ENCODE measurements at places on chromosomes 4 and X. TPM values are rescaled to one million over a fixed set of nuclear protein-coding genes. Genes with fewer than 3 reads are reported as not detected.
A peak's percentile ranks its signal among the peaks of the same experiment; 100 is the strongest.

Gene MSANTD1
- 0.25 TPM for total RNA-seq

Gene IL1RAPL1
- 10.7 TPM for total RNA-seq

DNA sequence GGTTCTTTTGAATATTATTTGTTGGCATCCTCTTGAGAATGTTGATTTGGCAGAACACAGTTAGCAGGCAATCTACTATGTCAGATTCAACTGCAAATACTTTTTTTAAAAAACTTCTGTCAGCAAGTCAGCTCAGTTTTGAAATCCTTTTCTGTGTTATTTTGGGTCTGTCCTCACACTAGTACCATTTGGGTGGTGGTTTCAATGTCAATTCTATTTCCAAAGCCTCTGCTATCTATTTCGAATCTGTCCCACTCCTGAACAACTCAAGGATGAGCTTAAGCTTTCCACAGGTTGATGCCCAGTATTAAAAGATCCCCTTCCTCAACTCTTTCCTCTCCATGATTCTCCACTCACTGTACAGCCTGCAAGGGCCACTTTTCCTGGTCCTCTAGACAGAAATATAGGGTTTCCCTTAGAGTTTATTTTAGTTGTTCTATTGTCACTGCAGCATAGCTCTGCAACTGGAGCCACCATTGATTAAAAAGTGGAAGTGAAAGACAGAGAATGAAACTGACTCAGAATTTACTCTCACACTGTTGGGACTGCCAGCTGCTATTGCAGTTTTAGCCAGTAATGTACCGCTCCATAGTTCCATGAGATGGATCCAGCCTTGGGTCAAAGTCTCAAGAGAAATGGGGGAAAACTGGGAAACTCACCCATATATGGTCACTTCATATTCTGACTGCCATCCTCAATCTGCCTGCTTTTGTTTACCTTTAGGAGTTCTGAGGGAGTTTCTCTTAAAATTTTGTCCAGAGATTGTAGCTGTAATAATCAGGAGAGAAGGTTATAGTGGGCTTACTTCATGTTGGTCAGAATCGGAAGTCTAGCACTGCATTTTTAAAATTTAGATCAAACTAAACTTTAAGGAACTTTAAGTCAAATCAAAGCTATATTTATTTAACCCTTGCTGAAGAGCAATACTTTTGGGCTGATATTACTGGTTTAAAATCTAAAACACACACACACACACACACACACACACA is 14.6 kb downstream of the HDX start:
- no peak for DNase-seq

Gene MAGEC1
- not detected for total RNA-seq

DNA sequence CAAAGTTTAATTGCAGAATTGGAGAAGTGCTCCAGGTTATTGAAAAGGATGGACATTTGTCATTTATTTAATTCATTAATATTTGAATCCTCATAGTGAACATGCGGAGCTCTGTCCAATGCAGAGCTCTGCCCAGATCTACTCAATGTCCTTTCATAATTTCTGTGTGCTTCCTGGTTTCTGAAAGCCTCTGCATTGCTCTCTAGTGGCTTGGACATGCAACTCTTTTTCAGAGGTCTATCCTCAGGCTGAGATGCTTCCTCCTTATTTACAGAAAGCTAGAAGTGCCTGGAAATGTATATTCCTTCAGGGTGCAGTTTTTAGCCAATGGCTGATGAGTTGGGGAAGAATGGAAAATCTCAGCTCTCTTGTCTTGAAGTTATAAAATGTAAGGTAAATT is 786.1 kb upstream of the AADAT start:
- peak; percentile 27 for DNase-seq

Gene MAGEA9B
- total RNA-seq = not detected

Gene NDST4
- 1.2 TPM for total RNA-seq

DNA sequence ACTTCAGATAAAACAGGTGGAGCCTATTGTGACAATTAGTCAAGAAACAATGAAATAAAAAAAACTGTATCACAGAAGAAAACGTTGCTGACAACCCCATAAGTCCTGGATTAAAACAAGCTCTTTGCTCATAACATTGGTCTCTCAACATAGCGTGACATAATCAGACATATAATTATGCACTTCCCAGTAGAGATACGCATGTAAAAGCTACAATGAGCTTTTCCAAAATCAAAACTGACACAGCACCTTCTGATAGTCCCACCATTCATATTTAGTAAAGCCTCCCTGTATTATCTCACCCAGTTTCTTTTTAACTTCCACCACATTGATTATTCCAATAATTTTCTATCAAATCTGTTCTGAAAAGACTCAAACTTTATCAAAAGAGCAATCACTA is 372.1 kb upstream of the SMIM31 start:
- DNase-seq = no peak

DNA sequence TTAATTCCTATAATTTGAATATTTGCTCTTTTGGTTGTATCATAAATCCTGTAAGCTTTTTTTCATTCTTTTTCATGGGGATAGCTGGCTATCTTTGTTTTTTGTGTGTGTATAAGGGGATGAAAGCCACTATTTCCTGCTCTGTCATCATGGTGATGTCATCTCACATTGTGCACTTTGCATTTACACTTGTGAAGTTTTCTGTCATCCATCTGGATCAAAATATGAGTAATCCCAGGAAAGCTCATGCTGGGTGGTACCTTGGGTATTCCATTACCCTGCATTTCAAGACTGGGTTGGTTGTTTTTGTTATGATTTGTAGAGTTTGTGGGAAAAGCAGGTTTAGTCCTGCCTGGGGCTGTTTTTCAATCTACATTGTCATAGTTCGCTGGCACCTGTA is 367.3 kb downstream of the CHIC1 start:
- DNase-seq = no peak

GRCh38 chr4:124199755-124200154 is 512.8 kb downstream of the ANKRD50 start:
- DNase-seq = no peak

Gene SLC25A43
- 2.3 TPM for total RNA-seq

- no peak for DNase-seq
These were observed 9.4 kb upstream of the HERC5 start for GRCh38 chr4:88447371-88448095.

GRCh38 chr4:150149381-150149780 is 71.1 kb downstream of the DCLK2 start:
- DNase-seq = no peak

GRCh38 chr4:161657616-161658015 is 506.2 kb downstream of the FSTL5 start:
- DNase-seq = no peak

- no peak for DNase-seq
These were observed 161.5 kb downstream of the SOX3 start for GRCh38 chrX:140343226-140343868.

Gene GRIPAP1
- 30.1 TPM for total RNA-seq

Gene FHIP1A
- total RNA-seq = 25.7 TPM
